Fibroblast of lung (primary cell): ENCODE measurements at places on chromosomes 1 and 21. TPM values are rescaled to one million over a fixed set of nuclear protein-coding genes. Genes with fewer than 3 reads are reported as not detected.

KCNN3 gene
- total RNA-seq: not detected in 2 replicates

NPPA gene
- total RNA-seq: not detected in 2 replicates

DNA sequence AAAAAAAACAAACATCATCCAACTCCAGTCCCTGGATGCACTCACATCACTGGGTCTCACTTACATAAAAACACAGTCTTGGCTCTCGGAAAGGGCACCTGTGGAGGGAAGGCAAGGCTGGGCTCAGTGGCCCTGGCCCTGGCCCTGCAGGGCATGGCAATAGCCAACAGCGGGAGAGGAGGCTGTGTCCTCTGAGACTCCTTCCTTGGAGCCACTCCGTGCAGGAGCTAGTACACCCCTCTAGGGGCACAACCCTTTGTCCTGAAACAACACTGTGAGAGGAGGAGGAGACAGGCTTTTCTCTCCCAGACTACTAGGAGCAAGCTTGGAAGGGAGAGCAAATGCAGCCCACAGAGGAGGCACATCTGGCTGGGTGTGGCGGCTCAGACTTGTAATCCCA lies 28.0 kb downstream of the URB1 start:
- no peak for DNase-seq

GRCh38 chr1:235821361-235821981 lies 45.2 kb downstream of the LYST start:
- DNase-seq: peak; percentile 65

DNA sequence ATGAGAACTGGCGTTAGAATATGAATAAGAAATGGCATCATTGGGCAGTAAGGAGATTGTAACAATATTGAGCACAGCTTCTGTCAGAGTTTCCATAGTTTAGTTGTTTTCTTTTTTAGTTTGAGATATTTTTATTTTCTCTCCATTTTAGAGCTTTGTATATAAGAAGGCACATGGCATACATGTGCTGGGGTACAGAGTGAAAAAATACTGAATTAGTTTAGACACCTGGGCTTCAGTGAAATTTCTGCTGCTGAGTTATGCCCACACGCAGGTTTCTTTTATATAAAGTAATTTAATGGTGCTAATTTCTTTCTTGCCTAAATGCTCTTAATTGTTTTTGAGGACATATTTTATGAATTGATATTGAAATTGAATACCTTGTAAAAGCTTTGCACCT lies 53.6 kb upstream of the RWDD3 start:
- DNase-seq: no peak

DNA sequence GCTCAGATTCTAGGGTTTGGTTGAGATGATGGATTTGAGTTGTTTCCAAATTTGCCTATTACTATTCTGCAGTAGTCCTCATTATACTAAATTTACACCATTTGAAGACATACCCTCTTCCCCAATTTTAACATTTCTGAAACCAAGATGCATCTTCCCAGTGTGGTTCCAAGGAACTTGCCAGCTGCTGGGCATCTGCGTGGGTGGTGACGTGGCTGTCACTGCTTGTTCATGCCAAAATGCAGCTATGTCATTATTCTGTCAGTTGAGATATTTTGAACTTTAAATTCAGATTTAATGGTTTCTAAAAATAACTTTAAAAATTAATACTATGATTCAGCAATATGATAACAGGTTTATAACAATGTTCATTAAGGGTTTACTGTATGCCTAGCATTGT lies 1.2 kb downstream of the ZFP69 start:
- DNase-seq: no peak

GRCh38 chr1:84436876-84437655 lies 38.8 kb downstream of the DNASE2B start:
- no peak for DNase-seq

DNA sequence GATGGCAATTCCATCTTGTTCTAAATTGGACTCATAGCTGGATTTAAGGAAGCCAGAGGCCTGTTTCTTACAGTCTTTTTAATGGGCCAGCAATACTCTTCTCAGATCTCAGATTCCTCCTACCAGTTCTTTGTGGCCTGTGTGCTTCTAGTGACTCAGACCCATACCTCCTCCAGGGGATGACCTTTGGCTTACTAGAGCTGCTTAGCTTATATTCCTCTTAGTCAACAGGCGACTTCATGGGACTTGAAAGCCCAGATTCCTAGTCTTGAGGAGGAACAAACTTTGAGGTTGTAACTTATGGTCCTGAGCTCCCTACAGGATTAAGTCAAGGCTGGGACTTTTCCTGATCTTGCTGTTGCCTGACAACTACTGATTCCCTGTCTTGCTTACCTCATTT lies 12.4 kb upstream of the PAPPA2 start:
- no peak for DNase-seq

DNA sequence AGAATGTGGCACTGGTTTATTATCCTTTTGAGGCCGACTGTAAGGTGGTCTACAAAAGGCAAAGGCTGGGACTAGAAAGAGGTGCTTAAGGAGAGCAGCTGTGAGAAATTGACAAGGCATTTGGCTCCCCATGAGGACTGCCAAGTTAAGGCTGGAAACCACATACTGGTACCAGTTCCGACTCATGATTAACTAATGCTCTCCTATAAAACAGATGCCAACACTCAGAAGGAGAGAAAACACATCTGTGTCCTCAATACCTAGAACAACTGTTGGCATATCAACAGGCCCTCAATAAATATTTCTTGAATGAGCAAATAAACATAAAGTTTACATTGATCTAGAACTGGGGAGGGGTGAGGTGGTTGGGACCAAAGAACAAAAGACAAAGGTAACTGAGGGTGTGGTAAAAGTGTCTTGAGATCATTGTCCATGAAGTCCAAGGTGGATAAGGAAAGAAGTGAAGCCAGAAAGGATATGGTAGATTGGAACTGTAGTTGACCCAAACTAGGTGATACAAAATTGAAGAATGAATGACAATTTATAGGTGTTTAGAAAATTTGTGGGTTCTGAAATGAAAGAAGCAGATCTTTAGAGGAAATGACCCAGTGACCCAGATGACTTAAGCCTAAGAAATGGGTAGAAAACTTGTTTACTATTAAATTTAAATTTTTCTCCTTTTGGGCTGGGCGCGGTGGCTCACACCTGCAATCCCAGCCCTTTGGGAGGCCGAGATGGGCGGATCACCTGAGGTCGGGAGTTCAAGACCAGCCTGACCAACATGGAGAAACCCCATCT lies 16.9 kb upstream of the MCL1 start:
- DNase-seq: no peak

DNA sequence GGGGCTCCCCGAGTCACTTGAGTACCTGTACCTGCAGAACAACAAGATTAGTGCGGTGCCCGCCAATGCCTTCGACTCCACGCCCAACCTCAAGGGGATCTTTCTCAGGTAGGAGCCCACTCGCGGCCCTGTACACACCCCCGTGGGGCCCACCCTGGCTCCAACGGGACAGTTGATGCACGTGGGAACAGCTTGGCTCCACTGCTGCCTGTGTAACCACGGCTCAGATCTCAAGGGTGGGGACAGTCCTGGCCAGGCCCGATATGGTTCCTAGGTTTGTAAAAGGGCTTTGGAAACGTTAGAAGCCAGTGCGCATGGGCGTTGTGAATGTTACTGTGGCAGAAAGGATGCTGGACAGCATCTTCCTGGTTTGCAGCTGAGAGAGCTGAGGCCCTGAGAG lies 18.8 kb downstream of the PODN start:
- no peak for DNase-seq
